ENCODE measurements at places on chromosomes 7 and 10.
A peak's percentile ranks its signal among the peaks of the same experiment; 100 is the strongest.

- DNase-seq, result no peak
These were observed 90.3 kb downstream of the WDR11 start for GRCh38 chr10:120941501-120941900.

DNA sequence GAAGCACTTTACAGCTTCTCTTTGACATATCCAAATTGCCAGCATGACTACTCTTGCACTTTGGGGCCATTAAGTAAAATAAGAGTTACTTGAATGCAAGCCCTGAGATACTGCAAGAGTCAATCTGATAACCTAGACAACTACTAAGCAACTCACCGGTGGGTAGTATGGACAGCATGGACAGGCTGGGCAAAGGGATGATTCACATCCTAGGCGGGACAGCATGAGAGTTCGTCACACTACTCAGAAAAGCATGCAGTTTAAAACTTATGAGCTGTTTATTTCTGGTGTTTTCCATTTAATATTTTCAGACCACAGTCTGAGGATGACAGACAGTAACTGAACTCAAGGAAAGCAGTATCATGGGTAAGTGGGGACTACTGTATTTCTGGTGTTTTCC is 84.0 kb downstream of the ORC5 start:
- DNase-seq, result no peak

- DNase-seq, result no peak
These were observed 25.7 kb upstream of the FAM180A start for GRCh38 chr7:135774284-135774683.

DNA sequence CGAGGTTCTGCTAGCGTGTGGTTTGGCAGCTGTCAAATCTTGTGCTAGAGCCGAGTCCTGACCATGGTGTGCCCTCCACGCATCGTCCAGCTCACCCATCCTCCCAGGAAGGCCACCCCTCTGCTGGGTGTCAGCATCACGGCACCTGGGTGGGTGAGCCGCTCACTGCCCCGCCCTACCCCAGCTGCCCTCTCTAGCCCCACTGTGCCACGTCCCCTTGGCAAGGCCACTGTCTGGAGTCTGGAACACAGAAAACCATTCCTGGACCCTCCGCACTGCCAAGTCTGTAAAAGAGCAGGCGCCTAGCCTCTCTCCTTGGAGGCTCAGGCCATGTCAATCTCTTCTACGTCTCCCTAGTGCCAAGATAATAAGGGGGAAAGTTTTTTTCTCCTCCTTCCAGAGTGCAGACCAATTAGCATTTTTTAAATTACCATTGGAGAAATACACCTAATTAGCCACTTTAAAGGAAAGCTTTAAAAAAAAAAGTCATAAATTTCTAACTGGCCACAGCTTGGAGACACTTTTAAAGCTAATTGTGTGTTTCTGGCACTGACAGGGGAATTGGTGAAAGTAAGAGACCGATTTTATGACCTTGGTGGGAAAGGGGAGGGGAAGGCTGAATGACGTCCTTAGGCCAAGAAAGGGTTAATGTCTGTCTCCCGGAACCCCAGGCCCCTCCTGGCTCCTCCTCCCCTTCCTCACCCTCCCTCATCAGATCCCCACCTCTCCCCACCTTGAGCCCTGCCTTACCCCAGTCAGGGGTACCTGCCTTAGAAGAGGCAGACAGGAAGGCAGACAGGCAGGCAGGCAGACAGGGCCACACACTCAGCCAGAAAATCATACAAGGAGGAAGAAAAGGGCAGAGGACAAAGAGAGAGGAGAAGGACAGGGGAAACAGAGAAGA is 151.2 kb downstream of the PLXNA4 start:
- DNase-seq, result no peak

DNA sequence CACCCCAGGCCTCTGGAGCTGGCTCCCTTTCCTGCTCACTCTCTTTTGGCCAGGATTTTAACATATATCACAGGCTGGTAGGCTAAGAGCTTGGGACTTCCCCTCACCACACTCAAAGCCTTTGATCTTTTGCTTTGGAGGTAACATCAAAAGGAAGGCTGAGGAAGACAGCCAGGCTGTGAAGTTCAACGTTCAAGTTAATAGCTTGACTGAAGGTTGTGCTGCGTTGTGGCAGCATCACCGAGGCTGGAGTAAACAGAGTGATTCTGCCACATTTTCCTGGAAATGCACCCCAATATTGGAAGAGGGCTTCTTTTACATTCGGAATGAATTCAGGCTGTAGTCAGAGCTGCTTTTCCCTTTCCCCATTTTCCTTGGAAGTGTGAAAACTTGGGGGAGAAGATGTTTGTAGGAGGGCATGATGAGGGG is 57.3 kb downstream of the TCF7L2 start:
- DNase-seq, result no peak

DNA sequence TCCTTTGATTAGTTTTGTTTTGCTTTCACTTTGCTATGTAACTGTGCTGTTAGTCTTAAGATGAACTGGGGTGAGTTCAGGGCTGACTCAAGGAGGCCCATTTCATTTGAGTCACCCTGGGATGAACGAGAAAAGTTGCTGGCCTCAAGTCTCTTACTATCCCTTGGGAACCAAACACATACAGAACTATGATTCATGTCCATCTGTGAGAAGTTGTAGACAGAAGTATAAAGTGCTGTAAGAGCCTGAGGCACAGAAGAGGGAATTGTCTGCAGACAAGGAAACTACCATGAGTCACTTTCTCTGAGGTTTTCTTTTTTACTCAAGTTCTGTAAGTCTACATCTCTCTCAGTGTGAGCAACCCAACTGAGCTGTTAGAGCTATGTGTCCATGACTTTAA is 179.8 kb upstream of the CSTF2T start:
- DNase-seq, result no peak

DNA sequence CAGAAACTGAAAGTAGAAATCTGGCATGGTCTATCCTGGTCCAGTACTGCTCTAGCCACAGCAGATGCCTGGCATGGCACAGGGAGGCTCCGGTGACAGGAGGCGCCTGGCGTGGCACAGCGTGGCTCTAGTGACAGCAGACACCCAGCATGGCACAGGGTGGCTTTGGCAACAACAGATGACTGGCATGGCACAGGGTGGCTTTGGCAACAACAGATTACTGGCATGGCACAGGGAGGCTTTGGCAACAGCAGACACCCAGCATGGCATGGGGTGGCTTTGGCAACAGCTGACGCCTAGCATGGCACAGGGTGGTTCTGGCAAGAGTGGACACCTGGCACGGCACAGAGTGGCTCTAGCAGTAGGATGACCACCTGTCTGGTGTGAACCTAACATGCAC is 480.5 kb upstream of the FOXK1 start:
- no peak for DNase-seq

- DNase-seq, result no peak
These were observed 1.2 kb upstream of the ARPC1B start for GRCh38 chr7:99373091-99374066.

DNA sequence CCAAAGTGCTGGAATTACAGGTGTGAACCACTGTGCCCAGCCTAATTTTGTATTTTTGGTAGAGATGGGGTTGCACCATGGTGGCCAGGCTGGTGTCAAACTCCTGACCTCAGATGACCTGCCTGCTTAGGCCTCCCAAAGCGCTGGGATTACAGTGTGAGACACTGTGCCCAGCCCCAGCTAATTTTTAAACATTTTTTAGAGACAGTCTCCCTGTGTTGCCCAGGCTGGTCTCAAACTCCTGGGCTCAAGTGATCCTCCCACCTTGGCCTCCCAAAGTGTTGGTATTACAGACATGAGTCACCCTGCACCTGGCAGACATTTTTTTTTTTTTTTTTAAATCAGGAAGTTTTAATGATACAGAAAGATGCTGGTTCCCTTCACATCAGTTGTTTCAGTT is 15.5 kb downstream of the DENND10 start:
- DNase-seq, result no peak

GRCh38 chr10:49458869-49459268 is 63.0 kb upstream of the DRGX start:
- DNase-seq, result no peak

DNA sequence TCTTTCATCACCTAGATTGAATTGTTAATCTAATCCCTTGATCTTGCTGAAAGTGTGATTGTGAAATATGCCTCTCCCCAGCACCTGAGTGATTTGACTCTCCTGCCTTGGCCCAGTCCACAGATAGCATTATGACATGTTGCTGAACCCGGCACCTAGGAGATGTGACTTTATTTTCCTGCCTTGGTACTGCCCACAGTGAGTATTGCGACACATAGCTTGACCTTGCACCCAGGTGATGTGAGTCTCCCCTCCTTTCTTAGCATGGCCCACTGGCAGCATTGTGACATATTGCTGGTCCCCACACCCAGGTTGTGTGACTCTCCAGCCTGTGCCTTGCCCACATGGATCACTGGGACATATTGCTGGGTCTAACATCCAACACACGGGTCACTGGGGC is 32.5 kb upstream of the ZNF107 start:
- no peak for DNase-seq

- peak; percentile 51 for DNase-seq
These were observed 541 bp downstream of the ELMO1 start for GRCh38 chr7:37448011-37448635.

GRCh38 chr10:1594372-1595241 is 142.7 kb downstream of the ADARB2 start:
- DNase-seq, result no peak

DNA sequence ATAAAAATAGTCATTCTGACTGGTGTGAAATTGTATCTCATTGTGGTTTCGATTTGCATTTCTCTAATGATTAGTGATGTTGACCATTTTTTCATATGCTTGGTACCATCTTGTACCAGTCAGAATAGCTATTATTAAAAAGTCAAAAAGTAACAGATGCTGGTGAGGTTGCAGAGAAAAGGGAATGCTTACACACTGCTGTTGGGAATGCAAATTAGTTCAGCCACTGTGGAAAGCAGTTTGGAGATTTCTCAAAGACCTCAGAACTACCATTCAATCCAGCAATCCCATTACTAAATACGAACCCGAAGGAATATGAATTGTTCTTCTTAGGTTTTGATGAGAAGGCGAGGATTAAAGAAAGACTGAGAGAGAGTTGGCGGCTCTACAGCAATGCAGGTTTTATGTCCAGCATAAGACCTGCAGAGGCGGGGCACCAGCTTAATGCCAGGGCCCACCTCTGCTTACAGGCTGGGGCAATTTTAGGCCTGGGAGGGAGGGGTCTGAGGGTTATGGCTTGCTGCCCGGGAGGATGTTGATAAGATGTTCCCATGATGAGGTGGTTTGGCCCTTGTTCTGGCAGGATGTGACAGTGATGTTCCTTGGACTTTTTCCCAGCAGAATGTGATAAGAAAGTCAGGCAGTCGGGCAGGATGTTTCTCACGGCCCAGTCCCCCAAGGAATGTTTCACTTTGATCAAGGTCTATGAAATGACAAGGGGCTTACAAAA is 74.4 kb downstream of the MEST start:
- DNase-seq, result no peak

- DNase-seq, result no peak
These were observed 44.4 kb downstream of the MYPN start for GRCh38 chr10:68153473-68154210.

- no peak for DNase-seq
These were observed 435.2 kb upstream of the AUTS2 start for GRCh38 chr7:69162931-69163670.

DNA sequence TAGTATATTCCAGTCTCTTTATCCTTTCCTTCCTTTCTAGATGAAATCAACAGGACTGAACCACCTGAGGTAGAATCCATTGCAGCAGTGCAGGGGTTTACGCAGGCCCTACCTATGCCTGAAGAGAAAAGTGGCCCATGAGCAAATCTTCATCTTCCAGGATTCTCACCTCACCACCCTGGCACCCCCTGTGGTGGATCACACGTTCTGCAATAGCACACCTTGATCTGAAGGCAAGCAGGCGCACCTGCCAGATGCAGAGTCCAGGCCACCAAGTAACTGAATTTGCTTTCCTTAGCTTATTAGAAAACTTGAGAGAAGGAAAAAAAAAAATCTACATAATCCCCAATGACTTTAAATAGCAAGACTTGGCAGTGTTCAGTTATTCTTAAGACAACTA is 121.4 kb downstream of the PIP4K2A start:
- no peak for DNase-seq

DNA sequence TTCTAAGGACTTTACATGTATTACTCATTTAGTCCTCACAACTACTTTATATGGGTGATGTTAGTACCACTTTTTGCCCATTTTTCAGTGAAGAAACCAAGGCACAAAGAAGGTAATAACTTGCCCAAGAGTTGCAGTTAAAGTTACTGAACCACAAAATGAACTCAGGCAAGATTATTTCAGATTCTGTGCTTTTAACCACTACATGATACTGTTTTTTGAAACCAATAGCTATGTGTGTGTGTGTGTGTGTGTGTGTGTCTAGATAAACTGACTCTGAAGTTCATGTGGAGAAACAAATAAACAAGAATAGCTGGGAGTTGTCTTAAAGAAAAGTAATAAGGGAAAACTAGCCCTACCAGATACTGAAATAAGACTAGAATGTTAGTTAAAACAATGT is 60.8 kb upstream of the OIT3 start:
- DNase-seq, result no peak

DNA sequence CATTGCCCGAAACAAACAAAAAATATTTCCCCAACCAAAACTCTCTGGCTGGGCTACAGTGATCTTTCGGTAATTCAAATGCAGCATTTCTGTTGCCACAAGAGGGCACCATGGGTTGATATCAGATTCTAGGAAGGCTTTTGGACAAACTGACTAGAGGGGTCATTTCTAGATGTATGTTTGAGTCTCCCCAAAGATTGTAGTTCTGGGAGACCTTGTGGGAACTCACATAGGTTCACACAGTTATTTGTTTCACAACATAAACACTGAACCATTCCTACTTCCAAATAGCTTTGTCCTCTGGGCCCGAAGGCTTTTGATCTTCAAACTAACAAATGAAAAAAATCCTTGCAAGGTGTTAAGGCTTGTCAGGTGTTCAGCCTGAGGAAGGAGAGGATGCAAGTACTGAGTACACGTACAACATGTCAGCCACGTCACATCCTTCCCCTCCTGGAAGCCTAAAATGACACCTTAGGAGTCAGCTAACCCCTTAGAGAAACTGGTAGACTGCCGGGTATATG is 37.0 kb upstream of the IL15RA start:
- peak; percentile 26 for DNase-seq

- no peak for DNase-seq
These were observed 85.4 kb downstream of the MKX start for GRCh38 chr10:27660268-27660667.

DNA sequence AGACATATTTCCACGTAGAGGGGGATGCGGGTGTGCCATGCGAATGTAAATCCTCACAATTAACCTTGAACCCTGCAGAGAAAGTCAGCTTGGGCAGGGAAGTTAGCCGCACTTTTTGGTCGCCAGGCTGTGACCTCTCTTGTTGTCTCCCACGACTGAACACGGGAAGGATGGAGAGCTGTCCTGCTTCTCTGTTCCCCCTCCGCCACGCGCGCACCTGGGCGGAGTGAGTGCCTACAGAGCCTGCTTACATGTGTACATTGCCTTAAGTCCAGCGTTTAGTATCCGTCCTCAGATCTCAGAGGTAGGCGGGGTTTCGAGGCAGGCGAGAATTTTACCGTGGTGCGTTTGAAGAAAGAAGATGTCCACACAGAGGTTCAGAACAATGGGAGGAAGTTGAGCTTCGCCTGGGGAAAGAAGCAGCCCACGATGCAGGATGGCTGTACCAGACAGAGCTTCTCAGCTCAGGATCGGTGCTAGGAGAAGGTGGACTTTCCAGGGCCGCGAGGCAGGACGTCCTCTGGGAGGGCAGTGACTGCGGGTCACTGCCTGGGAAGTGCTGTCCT is 482 bp upstream of the ERCC6 start:
- peak; percentile 34 for DNase-seq
